Activated naive CD8-positive, alpha-beta T cell treated with anti-CD3 and anti-CD28 coated beads for 36 hours (primary cell): ENCODE measurements at places on chromosomes 11 and 22.
A peak's percentile ranks its signal among the peaks of the same experiment; 100 is the strongest.

DNA sequence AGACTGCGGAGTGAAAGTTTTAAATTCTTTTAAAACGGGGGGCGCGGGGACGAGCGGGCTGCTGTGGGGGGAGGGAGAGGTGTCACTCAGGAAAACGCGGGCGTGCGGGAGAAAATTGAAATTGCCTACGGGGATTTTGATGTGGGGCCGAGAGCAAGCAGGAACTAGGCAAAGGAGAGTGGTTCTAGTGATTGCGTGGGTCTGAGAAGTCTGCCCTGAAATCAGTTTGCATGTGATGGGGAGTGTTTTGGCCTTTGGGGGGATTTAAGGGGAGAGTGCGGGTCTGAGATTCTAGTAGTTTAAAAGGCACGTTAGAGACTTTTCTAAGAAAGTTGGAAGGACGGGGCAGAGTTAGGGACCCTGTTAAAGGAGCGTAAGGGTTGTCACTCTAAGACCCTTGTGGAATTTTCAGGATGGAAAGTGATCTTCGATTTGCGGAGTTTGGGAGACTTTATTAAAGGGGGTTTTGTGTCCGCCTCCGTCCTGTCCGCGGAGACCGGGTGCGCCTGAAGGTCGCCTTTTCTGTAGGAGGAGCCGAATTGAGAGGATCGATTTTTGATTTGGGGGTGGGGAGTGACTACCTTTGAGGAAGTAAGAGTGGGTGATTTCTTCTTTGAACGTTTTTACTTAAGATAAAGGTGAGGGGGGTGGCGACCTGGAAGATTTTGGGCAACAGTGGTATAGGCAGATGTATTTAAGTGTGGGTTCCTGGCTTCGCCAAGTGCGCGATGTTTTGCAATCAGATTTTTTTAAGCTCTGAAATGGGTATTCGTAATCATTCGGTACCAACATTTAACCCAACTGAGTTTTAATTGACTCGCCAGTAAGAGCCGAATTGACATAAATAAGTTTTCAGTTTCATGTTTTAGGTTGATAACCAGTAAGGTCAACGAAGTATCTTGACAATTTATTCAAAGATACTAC lies 1.1 kb downstream of the EED start:
- no peaks in the 10 kb centered on the region for H3K27me3 ChIP-seq
- H3K4me1 ChIP-seq = peaks cover 36% of the 10 kb centered on the region
- no peak overlapping the region for H3K27ac ChIP-seq
- H3K4me3 ChIP-seq = no peak overlapping the region
- H3K36me3 ChIP-seq = peaks cover 34% of the 10 kb centered on the region
- no peak for DNase-seq

GRCh38 chr11:64878223-64878493 lies 263 bp downstream of the EHD1 start:
- H3K27ac ChIP-seq = peak overlapping the region; percentile 77
- peaks cover 40% of the 10 kb centered on the region for H3K36me3 ChIP-seq
- no peak for DNase-seq
- H3K27me3 ChIP-seq = no peaks in the 10 kb centered on the region
- H3K4me1 ChIP-seq = peaks cover 64% of the 10 kb centered on the region

GRCh38 chr22:46726066-46726985 lies 11.7 kb downstream of the CERK start:
- peaks cover 34% of the 10 kb centered on the region for H3K4me1 ChIP-seq
- H3K27me3 ChIP-seq = no peaks in the 10 kb centered on the region

DNA sequence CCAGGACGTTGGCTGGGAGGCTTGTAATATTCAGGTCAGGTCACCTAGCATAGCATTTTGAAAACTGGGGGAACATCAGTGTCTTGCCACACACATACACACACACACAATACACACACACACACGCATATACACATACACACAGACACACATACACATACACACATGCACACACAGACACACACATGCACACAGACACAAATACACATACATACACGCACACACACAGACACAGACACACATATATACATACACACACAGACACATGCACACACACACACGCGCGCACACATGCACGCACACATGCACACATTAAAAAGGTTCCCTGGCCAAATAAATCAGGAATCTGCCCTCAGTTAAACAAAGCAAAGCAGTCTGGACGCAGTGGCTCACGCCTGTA lies 12.5 kb downstream of the MYBPC3 start:
- no peaks in the 10 kb centered on the region for H3K27me3 ChIP-seq
- no peak overlapping the region for H3K27ac ChIP-seq
- no peaks in the 10 kb centered on the region for H3K4me1 ChIP-seq
- H3K36me3 ChIP-seq = no peaks in the 10 kb centered on the region
- DNase-seq = no peak

DNA sequence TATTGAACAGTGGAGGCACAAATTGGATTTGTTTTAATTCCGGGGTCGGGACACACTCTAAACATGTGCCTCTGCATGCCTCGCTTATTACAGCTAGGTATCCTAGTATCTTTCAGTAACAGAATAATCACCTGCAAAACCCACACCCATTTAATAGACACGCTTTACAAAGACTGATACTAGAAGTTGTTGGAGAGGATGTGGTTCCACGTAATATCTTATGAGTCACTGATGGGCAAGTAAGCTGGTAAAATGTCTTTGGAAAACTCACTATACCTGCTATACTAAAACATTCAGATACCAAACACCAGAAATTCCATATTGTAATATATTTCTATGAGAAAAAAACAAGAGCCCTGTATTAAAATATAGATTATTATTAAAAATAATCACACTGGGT lies 84.0 kb downstream of the GGTLC2 start:
- H3K4me3 ChIP-seq = no peak overlapping the region
- no peaks in the 10 kb centered on the region for H3K36me3 ChIP-seq
- H3K27ac ChIP-seq = no peak overlapping the region
- H3K27me3 ChIP-seq = peaks cover 5% of the 10 kb centered on the region
- H3K4me1 ChIP-seq = peaks cover 4% of the 10 kb centered on the region
- no peak for DNase-seq

GRCh38 chr11:107713009-107713408 lies 1.2 kb upstream of the SLN start:
- no peak overlapping the region for H3K4me3 ChIP-seq
- DNase-seq = no peak
- no peak overlapping the region for H3K27ac ChIP-seq
- no peaks in the 10 kb centered on the region for H3K36me3 ChIP-seq
- H3K4me1 ChIP-seq = no peaks in the 10 kb centered on the region

DNA sequence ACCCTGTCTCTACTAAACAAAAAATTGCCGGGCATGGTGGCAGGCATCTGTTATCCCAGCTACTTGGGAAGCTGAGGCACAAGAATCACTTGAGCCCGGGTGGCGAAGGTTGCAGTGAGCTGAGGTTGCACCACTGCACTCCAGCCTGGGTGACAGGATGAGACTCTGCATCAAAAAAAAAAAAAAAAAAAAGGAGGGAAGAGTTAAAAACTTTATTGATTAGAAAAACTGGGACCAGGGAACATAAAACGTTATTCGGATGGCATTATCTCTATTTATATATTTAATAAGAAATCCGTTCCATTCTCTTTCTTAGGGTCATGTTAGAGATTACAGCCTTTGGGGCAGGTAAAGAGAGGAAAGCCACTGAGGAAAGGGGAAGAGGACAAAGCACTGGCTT lies 197.5 kb downstream of the BCR start:
- H3K27me3 ChIP-seq = peaks cover 3% of the 10 kb centered on the region
- H3K27ac ChIP-seq = no peak overlapping the region
- no peaks in the 10 kb centered on the region for H3K36me3 ChIP-seq
- no peak overlapping the region for H3K4me3 ChIP-seq
- no peaks in the 10 kb centered on the region for H3K4me1 ChIP-seq

DNA sequence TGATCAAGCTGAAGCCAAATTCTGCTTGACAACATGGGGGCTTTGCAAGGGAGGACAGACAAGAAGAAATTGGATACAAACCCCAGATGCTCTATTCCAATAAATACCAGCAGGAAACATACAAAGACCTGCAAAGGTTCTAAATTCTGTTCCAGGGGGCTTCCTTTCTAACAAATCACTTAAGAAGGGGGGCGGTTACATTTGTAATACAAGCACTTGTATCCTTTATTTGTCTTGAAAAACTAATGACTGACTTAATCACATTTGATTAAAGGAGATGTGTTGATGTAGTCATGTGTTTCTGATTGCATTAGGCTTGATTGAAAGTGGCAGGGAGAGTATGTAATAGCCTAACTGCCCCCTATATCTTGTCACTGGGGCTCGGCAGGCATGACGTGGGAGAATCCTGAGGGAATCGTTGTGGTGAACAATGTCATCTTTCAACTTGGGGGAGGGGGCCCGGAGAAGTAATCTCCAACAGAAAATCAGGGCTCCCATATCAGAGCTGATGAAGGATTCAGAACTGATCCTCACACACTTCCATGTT lies 361.7 kb downstream of the INSC start:
- H3K4me3 ChIP-seq = no peak overlapping the region
- H3K36me3 ChIP-seq = no peaks in the 10 kb centered on the region
- H3K4me1 ChIP-seq = peaks cover 4% of the 10 kb centered on the region
- H3K27ac ChIP-seq = no peak overlapping the region
- DNase-seq = no peak

- no peak for DNase-seq
- no peaks in the 10 kb centered on the region for H3K27me3 ChIP-seq
- H3K27ac ChIP-seq = no peak overlapping the region
- H3K4me3 ChIP-seq = no peak overlapping the region
These were observed 26.7 kb downstream of the CARS1 start for GRCh38 chr11:3030289-3031070.

DNA sequence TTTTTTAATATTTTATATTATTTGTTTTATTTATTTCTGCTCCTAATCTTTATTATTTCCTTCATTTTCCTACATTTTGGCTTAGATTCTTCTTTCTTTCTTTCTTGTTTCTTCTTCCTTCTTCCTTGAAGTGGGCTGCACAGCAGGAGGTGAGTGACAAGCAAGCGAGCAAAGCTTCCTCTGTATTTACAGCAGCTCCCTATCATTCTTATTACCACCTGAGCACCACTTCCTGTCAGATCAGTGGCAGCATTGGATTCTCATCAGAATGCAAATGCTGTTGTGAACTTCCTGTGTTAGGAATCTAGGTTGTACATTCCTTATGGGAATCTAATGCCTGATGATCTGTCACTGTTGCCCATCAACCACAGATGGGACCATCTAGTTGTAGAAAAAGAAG lies 784.9 kb upstream of the LUZP2 start:
- no peak overlapping the region for H3K4me3 ChIP-seq
- no peaks in the 10 kb centered on the region for H3K4me1 ChIP-seq
- no peak for DNase-seq
- no peak overlapping the region for H3K27ac ChIP-seq

DNA sequence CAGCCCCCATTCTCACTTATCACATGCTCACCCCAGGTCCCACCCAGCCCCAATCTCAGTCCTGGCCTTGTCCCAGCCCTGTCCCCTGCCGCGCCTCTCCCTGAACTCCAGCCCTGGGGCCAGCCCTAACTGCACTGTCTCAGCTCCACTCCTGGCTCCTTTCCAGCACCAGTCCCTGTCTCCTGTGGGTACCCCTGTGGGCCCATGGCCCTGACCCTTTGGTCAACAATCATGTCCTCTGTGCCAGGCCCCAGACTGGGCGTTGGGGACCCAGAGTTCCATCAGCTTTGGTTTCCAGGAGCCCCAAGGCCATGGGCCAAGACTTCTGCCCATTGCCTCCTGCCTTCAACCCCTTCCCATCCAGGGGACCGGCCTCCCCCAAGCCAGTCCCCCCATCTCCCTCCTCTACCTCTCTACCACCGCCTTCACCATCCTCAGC lies 757 bp downstream of the SPI1 start:
- no peak for DNase-seq
- no peaks in the 10 kb centered on the region for H3K36me3 ChIP-seq
- H3K27me3 ChIP-seq = no peaks in the 10 kb centered on the region
- H3K4me1 ChIP-seq = peaks cover 8% of the 10 kb centered on the region

DNA sequence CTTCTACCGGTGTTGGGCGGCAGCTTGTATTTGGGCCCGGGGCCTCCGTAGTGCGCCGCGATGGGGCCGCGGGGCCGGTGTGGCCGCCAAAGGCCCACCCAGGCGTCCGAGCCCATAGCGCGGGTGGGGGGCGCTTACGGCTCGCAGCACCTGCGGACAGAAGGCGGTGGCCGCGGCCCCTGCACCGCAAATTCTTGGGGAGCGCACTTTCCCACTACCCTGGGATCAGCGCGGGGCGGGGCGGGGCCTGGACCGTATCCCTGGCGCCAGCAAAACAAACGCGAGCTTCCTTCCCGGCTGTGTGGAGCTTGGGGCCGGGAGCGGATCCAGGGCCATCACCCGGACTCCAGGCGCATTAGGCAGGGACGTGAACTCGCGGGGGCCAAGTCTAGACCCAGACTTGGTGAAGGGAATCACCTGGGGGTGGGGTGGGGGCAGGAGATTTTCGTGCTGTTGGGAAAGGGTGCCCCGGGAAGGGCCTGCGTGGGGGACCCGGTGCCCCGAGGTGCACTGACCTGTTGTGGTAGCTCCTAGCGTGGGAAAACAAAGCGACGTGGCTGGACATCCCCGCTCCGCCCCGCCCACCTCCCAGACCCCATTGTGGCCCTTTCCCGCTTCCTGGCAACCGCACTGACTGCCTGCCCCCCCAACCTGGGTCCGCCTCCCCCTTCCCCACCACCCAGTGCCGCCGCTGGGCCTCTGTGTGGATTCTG lies 2.3 kb upstream of the TYMP start:
- peak overlapping the region; percentile 95 for H3K4me3 ChIP-seq
- no peak for DNase-seq
- peaks cover 16% of the 10 kb centered on the region for H3K27me3 ChIP-seq
- H3K4me1 ChIP-seq = peaks cover 50% of the 10 kb centered on the region
- H3K36me3 ChIP-seq = peaks cover 29% of the 10 kb centered on the region

- H3K27ac ChIP-seq = no peak overlapping the region
- no peak for DNase-seq
- no peaks in the 10 kb centered on the region for H3K4me1 ChIP-seq
- H3K27me3 ChIP-seq = peaks cover 3% of the 10 kb centered on the region
- no peaks in the 10 kb centered on the region for H3K36me3 ChIP-seq
These were observed 106.8 kb downstream of the DCDC1 start for GRCh38 chr11:31262761-31263160.

GRCh38 chr11:2462986-2463765 lies 18.4 kb downstream of the KCNQ1 start:
- no peaks in the 10 kb centered on the region for H3K36me3 ChIP-seq
- H3K27ac ChIP-seq = no peak overlapping the region
- no peak for DNase-seq
- peaks cover 50% of the 10 kb centered on the region for H3K4me1 ChIP-seq
- H3K4me3 ChIP-seq = no peak overlapping the region

GRCh38 chr11:71582309-71582895 lies at the start of gene KRTAP5-11:
Gene KRTAP5-11 (minus strand): TSS chr11:71582875. CDS start chr11:71582837, 38 bp downstream.
- no peak within 1 kb of the TSS for H3K4me3 ChIP-seq
- no peak within 1 kb of the TSS for H3K27ac ChIP-seq
- H3K27me3 ChIP-seq = peaks cover 26% of the 10 kb centered on the region
- no peaks in the 10 kb centered on the region for H3K4me1 ChIP-seq
- no peak for DNase-seq
- no peaks in the 10 kb centered on the region for H3K36me3 ChIP-seq

GRCh38 chr11:76233196-76233921 lies 27.1 kb upstream of the WNT11 start:
- peaks cover 11% of the 10 kb centered on the region for H3K27me3 ChIP-seq
- peaks cover 50% of the 10 kb centered on the region for H3K4me1 ChIP-seq
- H3K4me3 ChIP-seq = peak overlapping the region; percentile 40
- DNase-seq = no peak

DNA sequence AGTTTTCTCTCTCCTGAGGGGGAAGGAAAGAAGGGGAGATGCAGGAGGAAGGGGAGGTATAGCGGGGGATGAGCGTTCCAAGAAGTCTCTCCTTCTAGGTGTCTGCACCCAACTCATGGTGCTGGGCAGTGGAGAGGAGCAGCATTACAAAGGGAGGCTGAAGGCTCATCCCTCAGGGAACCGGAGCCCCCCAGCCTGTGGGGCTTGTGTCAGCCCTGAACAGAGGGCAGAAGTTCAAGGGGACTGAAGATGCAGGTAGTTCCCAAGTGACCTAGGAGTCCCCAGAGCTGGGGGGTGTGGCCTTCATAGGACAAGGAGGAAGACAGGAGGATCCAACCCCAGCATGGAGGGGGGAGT lies 1.8 kb downstream of the C11orf68 start:
- H3K4me3 ChIP-seq = peak overlapping the region; percentile 85
- H3K36me3 ChIP-seq = no peaks in the 10 kb centered on the region
- no peak for DNase-seq
- no peaks in the 10 kb centered on the region for H3K27me3 ChIP-seq
